ENCODE measurements at places on chromosomes 12 and 14.

DNA sequence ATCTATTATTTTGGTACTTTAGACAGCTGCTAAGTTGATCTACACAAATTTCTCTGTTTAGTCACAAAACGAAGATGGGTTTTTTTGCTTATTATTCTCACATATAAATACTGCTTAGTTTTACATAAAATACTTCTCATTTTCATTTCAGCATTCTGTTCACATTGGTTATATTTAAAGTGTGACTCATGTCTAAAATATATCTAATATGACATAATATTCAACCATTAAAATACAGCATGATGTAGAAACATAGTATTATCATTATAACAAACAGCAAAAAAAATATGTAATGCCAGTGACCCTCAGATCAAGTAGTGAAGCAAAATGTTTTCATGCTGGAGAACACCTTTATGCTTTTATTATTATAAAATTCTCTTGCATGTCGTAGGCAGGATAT, 63.7 kb downstream of the SH2B3 start:
- DNase-seq, result no peak

DNA sequence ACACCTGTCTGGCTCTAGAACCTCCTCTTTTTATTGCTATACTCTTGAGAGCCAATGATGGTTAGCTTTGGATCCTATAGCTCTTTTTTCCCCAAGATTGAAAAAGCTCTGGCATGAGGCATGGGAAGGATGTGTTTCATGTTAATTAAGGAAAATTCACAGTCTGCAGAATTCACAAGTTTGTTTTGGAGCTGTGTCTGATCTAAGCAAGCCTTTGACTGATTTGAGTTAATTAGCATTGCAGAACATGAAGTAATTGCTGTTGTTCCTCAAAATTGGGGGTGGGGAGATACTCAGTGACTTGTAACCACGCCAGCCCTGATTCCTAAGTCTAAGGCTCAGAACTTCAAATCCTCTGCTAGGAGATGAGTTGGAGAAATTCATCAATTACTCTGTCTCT, 205.0 kb downstream of the SUDS3 start:
- DNase-seq, result no peak

GRCh38 chr12:109693653-109694600, 19.7 kb upstream of the FAM222A start:
- no peak for DNase-seq

GRCh38 chr14:31949709-31950108, 127.4 kb upstream of the ARHGAP5 start:
- no peak for DNase-seq

DNA sequence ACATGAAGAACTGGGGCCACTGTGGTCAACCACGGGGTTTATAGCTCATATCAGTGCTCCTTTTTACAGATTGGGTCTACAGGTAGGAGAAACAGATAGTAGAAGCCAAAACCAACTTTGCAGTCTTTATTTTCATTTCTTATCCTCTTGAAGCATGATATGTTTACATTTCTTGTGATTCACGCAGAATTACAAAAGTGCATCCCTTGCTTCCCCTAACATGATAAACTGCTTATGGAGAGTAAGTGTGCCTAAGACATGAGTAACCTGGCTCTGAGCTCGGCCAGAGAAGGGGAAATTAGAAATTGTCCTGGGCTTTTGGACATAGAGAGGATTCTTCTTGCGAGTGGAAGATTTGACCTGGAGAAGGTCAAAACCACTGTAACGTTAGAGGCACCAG, 18.4 kb downstream of the PWP1 start:
- DNase-seq, result no peak

DNA sequence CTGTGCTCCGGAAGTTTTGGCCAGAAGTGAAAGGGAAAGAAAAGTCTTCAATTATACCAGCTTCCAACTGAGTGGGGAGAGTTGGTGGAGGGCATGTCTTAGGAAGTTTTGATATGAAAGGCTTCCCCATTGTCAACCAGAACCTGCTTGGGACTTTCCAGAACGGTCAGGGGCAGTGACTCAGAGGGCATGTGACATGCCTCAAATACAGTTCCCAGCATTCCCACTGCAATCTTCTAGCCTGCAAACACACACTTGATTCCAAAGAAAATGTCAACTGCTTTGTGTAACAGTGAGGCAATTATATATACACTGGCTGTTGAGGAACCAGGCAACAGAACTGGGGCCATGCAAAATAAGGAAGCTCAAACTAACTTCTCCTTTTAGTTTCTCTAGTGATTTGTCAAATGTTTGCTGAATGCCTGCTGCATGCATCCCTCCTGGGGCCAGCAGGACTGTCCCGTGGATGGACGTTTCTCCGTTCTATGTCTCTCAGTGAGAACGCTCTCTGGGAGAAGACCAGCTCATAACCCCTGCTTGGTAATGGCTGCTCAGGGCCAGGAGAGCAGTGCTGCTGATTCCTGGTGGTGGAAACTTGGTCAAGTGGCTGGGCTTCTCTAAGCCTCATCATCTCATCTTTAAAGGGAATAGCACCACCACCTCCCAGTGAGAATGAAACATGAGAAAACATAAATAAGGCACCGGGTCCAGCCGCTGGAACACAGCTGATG, 18.3 kb downstream of the SLC25A47 start:
- no peak for DNase-seq

- DNase-seq, result no peak
These were observed 29.4 kb upstream of the OXA1L start for GRCh38 chr14:22737052-22737451.

- no peak for DNase-seq
These were observed 238.1 kb downstream of the FBXL14 start for GRCh38 chr12:1356285-1356684.

DNA sequence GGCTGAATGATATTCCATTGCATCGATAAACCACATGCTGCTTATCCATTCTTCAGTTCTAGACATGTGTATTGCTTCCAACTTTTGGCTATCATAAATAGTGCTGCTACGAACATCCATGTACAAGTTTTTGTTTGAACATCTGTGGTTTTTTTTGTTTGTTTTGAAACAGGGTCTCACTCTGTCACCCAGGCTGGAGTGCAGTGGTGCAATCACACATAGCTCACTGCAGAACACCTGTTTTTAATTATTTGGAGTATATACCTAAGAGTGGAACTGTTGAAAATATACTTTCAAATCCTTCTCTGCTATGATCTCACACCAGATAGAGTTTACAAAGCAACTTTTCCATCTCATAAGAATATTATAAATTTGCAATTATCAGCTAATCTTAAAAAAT, 124.2 kb downstream of the TTC7B start:
- DNase-seq, result no peak

- no peak for DNase-seq
These were observed 1110.6 kb downstream of the BCL11B start for GRCh38 chr14:98161356-98161755.

DNA sequence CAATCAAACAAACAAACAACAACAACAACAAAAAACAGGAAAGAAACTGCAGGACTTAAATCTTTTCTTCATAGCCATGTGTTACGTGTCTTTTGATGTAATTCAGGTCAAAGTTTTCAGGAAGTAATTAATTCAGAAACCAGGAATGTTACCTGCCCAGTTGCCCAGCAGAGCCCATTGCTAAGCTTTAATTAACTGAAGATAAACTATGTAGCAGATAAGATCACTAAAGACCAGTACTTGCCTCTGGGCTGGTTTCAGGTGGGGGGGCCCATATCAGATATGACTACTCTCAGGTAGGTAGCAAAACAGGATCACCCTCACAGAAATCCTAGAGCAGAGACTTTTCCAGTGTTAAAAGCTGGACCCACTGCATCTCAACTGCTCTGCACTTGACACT, 69.2 kb downstream of the LIN7A start:
- no peak for DNase-seq

DNA sequence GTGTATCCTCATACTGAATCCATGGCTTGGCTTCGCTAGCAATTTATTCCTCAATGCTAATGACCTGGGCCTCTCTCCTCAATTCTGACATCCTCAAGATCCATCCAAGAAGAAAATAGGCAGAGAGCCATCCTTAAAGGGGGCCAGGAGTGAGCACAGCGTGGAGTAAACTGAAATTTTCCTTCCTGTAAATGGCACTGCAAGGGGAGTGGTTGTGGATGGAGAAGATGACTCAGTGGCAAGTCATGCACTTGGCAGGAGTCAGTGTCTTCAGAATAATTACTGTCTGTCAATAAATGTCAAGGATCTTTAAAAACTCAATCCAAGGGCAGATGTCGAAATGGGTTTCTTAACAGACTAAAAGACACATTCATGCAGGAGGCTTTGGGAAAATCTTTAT, 88.0 kb upstream of the TMEM132C start:
- no peak for DNase-seq

GRCh38 chr14:95901054-95901453, 24.4 kb downstream of the TUNAR start:
- DNase-seq, result no peak
